ENCODE measurements at places on chromosomes 16 and 17.

DNA sequence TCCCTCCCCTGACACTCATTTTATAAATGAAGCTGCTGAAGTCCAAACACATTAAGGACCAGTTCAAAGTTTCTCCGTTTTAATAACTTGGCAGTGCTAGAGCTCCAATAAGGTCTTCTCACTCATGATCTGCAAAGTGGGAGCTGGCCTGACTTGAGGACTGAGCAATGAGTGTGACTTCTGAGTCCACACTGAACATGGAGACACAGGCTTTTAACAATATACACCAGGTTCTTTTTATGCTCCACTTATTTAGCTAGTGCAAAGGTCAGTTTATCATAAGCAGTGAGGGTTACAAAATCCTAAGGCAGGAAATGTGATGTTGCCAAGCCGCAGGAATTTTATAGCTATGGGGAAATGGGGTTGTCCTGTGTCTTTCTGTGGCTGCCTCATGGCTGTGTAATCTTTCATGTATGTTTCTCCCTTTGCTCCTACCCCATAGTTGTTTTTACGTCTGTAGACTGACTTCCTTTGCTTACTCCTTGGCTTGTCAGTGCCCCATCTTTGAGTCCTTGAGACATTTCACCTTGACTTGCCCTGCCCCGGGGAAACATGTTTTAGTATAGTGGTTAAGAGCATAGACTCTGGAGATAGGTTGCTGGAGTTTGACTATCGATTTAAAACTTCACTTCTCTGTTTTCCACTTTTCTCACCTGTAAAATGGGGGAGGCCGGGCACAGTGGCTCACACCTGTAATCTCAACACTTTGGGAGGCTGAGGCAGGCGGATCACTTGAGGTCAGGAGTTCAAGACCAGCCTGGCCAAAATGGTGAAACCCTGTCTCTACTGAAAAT is 12.2 kb upstream of the MMD start:
- DNase-seq = no peak

DNA sequence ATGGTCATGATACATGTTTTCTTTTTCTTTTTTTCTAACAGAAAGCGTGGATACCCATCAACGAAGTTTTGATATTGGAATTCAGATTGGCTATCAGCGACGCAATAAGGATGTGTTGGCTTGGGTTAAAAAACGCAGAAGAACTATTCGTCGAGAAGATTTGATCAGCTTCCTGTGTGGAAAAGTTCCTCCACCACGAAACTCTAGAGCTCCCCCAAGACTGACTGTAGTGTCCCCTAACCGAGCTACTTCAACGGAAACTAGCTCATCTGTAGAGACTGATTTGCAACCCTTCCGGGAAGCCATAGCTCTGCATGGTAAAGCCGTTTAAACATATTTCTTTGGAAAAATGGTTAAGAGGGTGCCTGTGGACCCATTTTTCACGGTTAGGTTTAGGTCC is 11.5 kb downstream of the HAPSTR1 start:
- no peak for DNase-seq

GRCh38 chr16:5175266-5175665 is 77.7 kb upstream of the EEF2KMT start:
- DNase-seq = no peak

- no peak for DNase-seq
Observed at GRCh38 chr16:6143020-6143419, 1045.4 kb upstream of the EEF2KMT start.

DNA sequence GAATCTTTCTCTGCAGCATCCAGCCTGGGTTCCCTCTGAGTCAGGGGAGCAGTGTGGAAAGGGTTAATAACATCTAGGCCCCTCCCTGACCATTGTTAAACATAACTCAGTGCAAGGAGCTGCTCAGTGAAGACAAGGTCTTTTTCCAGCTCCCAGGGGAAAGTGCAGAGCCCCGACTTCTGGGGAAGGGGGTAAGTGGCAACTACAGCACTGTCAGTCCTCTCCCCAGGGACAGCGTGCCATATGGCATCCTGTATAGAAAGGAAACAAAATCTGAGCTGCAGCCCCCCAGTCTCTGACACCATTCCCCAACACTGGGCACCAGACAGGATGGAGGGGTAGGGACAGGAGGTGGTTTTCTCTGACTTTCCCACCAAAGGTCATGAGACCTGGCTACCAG is 7.8 kb downstream of the MRPL27 start:
- no peak for DNase-seq

GRCh38 chr16:54175169-54175551 is 111.4 kb downstream of the IRX3 start:
- no peak for DNase-seq

- no peak for DNase-seq
Observed at GRCh38 chr16:11232852-11233726, 22.9 kb downstream of the SOCS1 start.

DNA sequence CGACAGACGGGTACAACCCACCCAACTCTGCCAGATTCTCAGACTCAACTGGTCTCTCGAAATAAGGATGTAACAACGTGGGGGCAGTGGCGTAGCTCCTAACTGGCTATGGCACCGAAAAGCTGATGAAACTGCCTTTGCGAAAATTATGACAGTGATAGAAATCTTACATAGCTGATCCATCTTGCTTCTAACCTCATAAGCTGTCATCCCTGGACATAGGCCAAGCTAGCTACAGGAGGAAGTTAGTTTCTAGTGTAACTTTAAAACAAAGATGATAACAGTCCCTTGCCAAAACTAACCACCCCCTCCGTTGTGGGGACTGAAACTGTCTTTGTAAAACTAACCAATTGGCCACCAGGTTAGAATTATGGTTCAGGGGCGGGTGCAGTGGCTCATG is 220.1 kb downstream of the SLC39A11 start:
- DNase-seq = no peak

DNA sequence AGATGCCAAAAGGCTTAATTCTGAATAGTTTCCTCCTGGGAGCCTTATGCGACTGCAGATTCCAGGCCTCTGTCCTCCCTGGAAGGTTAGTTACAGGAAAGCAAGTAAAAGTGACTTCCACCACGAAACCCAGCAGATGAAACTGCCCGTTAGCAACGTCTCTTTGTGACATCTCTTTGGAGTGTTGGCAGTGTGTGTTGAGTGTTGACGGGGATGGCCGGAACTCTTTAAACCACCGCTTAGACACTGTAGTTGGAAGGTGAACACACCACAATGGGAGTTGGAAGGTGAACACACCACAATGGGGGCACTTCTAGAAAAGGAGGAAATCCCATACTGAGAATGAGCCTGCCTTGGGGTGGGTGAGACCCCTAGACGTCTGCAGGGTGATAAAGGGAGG is 858 bp downstream of the SKAP1 start:
- no peak for DNase-seq
